Esophagus mucosa (tissue), 1 donor: ENCODE measurements at places on chromosomes 4 and X. TPM values are rescaled to one million over a fixed set of nuclear protein-coding genes. Genes with fewer than 3 reads are reported as not detected.
A peak's percentile ranks its signal among the peaks of the same experiment; 100 is the strongest.

- peak; percentile 70 for ATAC-seq
These were observed 139.9 kb upstream of the USP9X start for GRCh38 chrX:40945361-40945713.

- ATAC-seq: no peak
These were observed 62.1 kb upstream of the XIAP start for GRCh38 chrX:123797543-123798447.

DNA sequence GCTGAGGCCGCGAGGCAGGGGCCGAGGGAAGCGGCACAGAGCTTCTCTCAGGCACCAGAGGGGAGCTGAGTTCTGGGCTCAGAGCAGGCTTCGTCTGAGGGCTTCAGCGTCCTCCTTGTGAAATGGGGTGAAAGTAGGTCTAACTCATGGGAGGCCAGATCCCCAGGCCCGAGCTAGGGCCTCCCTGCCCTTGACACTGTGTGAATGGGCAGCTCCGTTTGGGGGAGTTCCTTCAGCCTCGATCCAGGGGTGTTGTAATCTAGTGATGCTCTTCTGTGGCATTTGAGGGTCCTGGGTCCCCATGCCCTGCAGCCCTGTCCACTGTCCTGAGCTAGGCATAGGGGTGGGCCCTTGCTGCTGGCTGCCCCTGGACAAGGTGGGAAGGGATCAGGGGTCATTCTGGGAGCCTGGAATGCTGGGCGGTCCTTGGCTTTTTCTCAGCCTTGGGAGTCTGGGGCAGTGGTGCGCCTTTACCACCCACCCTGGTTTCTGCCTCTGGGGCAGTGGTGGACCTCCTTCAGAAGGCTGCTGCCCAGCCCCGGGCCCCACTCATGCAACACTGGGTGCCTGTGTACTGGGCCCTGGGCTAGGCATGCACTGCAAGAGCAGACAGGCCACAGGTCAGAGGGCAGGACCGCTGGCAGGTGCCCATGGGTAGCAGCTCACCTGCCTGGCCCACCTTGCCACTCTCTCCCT, 4.1 kb downstream of the SH3BP2 start:
- no peak for ATAC-seq

DNA sequence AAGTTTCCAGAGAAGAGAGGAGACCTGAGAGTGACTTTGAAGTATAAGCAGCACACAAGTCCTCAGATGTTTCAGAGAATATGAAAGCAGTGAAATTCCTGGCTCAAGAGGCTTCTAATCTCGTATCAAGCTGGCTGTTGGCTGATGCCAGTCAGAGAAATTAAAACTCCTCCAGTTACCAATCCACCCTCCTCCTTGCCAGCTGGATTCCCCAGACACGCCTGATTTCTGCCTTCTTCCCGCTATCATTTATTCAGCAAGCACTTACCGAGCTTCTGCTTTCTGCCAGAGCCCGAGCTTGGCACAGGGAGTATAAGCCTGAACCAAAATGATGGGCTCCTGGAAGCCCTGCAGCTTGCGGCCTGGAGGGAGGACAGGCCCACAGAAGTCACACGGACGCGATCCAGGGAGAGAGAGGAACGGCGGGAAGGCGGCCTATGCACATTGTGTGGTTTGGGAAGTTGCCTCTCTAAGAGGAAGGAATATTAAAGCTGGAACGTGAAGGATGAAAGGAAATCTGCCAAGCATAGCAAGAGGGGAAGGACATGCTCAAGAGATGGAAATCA, 102.4 kb upstream of the TBL1X start:
- ATAC-seq: no peak

GRCh38 chr4:132266374-132266773, 882.7 kb upstream of the PCDH10 start:
- ATAC-seq: no peak

DNA sequence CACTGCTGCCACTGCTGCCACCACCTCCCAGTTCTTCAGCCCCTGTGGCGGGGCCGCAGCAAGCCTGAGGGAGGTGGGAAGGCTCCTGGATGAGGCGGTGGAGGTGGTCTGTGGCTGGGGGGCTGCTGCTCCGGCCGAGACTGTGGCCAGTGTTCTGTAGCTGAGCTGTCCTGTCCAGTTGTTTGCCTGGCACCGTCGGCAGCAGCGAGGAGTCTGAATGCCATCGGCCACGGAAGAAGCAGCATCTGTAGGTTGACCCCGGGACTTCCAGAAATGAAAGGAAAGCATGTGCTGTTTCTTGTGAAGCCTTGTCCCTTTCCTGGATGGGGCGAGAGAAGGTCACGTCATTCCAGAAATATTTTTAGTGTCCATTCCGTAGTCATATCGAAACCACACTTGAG, 3.3 kb downstream of the C4orf54 start:
- ATAC-seq: no peak

GRCh38 chr4:48340276-48340964, 909 bp upstream of the SLAIN2 start:
- ATAC-seq: peak; percentile 0

- no peak for ATAC-seq
These were observed 249.3 kb downstream of the NLGN4X start for GRCh38 chrX:5979338-5979737.

DNA sequence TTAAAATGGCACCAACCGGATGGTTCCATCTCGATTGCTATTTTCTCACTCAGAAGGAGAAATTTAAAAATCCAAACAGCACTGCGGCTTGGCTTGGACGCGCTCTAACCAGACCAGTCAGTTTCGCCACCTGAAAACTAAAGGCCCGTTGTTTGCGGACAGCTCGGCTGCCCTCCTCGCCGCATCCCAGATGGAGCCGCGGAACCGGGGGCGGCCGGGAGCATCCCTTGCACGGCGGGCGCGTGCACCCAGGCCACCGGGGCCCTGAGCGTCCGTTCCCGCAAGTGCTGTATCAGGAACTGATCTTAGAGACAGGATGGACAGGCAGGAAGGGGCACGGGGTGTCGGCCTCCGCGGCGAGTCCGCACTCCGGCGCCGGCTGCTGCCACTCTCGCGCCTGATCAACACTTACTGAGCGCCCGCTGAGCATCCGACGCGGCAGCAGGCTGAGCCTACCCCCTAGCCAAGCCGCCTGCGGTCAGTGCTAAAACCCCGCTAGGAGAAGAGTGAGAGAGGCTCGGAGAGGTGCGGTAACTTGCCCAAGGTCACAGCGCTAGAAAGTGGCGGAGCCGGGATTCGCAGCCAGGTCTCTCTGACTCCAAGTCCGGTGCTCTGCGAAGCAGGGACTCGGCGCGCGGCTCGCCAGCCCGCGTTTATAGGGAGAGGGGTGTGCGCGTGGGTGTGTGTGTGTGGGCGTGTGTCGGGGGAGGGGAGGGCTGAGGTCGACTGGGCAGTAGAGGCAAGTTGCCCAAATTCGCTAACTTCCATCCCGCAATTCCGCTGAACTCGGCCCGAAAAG, at the start of gene CITED1:
Gene CITED1 (minus strand): TSS at position 629 of the 799 bp plus-strand sequence. CDS start 3,045 bp downstream, outside the sequence.
- no peak for ATAC-seq

GRCh38 chrX:6852869-6853268, 294.6 kb upstream of the STS start:
- ATAC-seq: peak; percentile 82

GRCh38 chrX:110858565-110858964, 62.9 kb upstream of the CHRDL1 start:
- no peak for ATAC-seq

DNA sequence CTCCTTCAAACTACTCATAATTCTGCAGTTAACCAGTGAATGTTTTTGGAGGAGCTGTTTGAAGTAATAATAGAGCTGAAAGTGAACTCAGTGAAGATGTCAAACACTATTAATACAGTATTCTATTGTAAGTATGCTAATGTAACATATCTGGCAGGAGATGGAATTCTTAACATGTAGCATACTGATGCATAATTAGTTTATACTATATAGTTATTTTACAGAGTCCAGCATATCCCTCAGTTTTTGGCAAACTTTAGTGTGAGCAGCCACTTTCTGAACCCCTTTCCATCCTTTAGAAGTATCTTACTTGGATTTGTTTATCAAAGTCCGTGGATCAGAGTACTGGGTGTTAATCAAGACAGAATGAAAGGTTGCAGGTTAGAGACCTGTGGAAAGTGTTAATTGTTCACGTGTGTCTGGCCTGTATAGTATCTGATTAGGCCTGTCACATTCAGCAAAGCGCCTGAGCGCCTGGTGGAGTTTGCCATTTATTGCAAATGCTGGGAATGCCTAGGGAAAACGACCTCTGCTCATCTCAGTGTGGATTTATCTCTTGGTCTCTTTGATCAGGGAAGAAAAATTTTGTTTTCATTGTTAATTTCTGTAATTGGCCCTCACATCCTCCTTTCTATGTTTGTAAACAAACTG, 251.7 kb upstream of the MAD2L1 start:
- ATAC-seq: no peak

GRCh38 chr4:145808848-145809512, 129.0 kb downstream of the C4orf51 start:
- no peak for ATAC-seq

DNA sequence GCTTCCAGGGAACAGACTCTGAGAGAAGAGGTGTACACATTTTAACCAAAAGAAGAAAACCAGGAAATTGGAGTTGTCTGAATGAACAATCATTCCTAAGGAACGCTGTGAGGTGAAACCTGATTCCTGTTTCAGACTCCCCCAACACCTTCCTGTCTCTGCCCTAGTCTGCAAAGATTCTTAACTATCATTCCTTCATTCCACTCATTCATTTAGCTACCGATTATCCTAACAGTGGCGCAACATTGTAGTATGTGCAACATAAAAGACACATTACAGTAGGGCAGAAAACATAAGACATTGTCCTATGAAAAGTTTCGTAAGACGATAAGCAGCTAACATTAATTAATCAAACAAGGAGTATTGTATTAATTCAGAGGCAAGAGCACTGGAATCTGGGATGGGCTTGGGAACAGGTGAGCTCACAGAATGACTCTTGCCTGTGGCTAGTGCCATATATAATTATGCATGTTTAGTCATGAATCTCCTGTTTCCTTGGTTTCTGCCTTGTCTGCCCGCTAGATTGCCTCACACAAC, 23.8 kb upstream of the ADH7 start:
- ATAC-seq: peak; percentile 89

GRCh38 chr4:16516796-16517439, 290.6 kb upstream of the TAPT1 start:
- peak; percentile 39 for ATAC-seq

DNA sequence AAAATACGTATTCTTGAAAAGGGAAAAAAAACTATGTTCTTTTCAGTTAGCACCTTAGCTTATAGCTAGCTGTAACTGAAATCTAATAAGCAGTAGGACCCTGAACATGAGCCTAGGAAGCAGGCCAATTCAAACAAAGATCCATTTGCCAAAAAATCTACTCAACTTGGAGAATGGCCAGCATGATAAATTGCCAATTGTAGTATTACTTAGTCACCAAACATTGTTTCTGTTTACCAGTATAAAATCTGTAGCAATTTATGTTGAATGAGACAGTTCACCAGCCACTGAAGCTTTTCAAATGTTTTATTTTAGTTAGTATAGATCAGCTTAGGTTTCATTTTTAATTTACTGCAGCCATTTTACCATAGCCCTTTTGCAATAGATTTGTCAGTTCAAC, 323.6 kb upstream of the DIPK2B start:
- no peak for ATAC-seq

- ATAC-seq: no peak
These were observed 161.4 kb downstream of the SPRY1 start for GRCh38 chr4:123557857-123558536.

GRCh38 chr4:175394208-175394607, 417.9 kb downstream of the GPM6A start:
- no peak for ATAC-seq

GRCh38 chr4:150173432-150173861, 95.2 kb downstream of the DCLK2 start:
- no peak for ATAC-seq

- no peak for ATAC-seq
These were observed 230.9 kb upstream of the TEX13A start for GRCh38 chrX:105451401-105451800.

DNA sequence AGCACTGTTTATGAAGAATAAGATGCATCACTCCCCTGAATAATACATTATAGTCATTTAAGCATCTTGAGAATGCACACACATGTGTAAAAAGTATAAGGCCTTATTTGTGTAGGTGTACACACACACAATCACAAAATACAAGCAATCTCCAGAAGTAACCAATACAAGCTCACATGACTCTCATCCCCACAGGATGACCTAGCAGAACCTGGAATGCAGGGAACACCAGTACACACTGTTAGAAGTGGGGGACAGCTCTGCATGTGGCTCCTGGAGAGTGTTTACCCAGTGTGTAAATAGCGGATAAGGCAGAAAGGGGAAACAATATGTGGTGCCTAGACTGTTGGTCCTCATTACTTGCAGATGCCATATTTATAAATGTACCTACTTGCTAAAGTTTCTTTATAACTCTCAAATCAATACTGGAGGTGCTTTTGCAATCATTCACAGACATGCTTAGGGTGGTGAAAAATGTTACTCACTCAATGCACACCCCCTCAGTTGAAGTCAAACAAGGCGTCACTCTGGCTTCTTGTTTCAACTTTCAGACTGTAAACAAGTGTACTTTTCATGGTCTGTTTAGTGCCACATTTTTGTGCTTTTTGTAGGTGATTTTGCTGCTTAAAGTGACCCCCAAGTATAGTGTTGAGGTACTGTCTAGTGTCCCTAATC, 73.1 kb downstream of the MAGEB17 start:
- ATAC-seq: no peak

DNA sequence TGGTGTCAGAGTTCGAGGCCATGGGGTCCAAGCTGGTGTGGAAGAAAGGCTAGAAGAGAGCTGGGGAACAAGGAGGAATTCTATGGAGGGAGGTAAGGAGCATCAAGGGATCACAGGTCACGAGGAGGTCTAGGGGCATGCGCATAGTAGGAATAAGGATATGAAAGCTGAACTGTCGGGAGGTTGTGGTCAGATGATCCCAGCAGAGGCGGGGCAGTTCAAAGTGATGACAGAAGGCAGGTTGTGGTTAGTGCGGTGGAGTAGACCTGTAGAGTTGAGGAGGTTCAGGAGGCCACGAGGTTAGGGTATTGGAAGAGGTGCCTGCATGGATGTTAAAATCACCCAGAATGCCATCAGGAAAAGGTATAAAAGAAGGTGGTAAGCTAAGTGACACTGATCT, 156.3 kb downstream of the TMEM164 start:
- no peak for ATAC-seq

- ATAC-seq: no peak
These were observed 11.3 kb downstream of the TDO2 start for GRCh38 chr4:155914782-155915181.

- no peak for ATAC-seq
These were observed 55.4 kb downstream of the ZFX start for GRCh38 chrX:24204958-24205357.

DNA sequence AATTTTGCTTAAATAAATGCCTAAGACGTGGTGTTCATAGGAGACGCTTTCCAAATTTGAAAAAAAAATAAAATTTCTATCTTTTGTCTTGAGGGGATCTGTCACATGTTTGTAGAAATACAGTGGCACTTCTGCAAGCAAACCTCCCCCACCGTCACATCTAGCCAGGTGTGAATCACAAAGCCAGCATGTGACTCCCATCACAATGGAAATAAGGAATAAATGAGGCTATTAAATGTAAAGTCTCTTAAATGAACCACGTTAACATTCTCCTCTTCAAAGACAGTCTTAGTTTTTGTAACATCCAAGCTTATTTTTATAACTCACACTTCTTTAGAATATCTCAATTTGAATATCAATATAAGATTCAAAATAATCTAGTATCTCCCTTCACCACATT, 63.0 kb upstream of the CCSER1 start:
- ATAC-seq: no peak

The PHKA1 gene
- 6.7 TPM for total RNA-seq

The GAGE12J gene
- total RNA-seq: not detected

The GPAT3 gene
- total RNA-seq: 9.8 TPM

The TLR6 gene
- 1.6 TPM for total RNA-seq

The POU4F2 gene
- not detected for total RNA-seq

The PITX2 gene
- 2.1 TPM for total RNA-seq

The MAGEC1 gene
- total RNA-seq: not detected

The C4orf36 gene
- 2.4 TPM for total RNA-seq

The SERPINA7 gene
- total RNA-seq: not detected
